ENCODE measurements at places on chromosomes 7 and 10. TPM values are rescaled to one million over a fixed set of nuclear protein-coding genes. Genes with fewer than 3 reads are reported as not detected.

KLF14 gene
- total RNA-seq = 0.32 TPM

SLC26A5 gene
- total RNA-seq = 1.6 TPM

ZNF503 gene
- 12.1 TPM for total RNA-seq

INPP5F gene
- 58.3 TPM for total RNA-seq

POM121L12 gene
- not detected for total RNA-seq

GIMAP1 gene
- total RNA-seq = 4.9 TPM

PDZD7 gene
- 0.21 TPM for total RNA-seq
